NCI-H526 treated with DMSO at 0.1 percent for 48 hours (cell line): ENCODE measurements at places on chromosomes 7 and 10.

- no peak for DNase-seq
Observed at GRCh38 chr7:134870781-134871180, 91.3 kb downstream of the CALD1 start.

GRCh38 chr10:89051593-89051992 lies 61.0 kb downstream of the FAS start:
- DNase-seq: no peak

GRCh38 chr10:97494151-97494550 lies 4.1 kb downstream of the MMS19 start:
- no peak for DNase-seq

DNA sequence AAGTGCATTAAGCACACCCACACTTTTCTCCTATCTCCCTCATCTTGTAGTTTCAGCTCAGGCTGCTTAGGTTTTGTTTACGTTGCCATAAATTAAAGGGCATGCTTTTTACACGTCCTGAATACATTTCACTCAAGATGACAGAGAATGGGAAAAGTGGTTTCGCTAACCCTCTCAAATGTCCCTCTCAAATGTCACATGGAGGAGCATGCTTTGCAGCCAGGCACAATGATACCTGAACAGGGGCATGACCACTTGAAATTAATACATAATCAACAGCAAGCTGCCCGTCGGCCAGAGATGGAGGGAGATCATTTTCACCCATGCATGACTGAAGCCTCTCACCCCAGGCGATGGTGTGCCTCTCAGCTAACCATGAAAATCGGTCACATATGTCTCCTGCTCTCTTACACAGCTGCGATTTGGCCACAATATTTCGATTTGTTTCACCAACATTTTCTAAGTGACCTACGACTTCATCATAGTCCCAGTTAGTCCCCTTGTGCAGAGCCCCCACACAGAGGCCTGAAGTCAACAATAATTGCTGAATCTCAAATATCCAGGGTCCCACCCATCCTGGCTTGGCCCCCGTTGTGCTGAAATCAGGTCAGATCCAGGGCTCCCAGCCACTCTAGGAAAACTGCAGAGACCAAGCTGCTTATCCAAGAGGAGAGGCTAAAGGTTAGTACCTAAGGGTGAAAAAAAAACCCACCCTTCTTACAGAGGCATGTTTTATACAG lies 373.9 kb upstream of the NFE2L3 start:
- peak; percentile 73 for DNase-seq

- DNase-seq: no peak
Observed at GRCh38 chr10:80155696-80156215, 23.2 kb downstream of the PLAC9 start.

GRCh38 chr7:53811555-53812079 lies 730.6 kb upstream of the VSTM2A start:
- no peak for DNase-seq

DNA sequence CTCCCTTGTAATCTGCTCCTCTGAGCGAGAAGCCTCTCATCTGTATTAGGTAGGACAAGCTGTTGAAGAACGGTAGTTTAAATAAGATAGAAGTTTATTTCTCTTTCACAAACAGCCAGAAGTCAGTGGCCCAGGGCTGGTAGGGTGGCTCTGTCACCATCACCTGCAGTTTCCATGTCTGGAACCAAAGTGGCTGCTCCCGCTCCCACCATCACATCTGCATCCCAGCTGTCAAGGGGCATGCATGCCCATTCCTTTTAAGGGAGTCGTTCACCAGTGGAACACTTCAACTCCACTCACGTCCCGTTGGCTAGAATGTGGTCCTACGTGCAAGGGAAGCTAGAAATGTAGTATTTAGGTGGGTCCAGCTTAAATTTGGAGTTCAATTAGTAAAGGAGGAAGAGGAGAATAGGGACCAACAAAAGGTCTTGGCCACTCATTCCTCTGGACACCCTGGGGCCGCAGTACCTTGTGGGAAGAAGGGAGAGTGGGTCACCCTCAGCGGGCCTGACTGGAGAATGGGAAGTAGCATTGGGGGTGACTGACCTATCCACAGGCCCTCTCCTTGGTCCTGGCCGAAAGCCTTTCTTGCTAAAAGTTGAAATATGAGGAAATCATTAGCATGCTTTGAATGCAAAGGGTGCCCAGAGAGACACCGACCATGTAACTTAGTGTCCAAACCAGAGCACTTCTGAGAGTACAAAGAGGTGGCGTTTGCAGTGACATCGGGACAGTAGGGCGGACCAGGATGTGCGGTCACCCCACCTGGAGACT lies 48.0 kb downstream of the ELFN1 start:
- DNase-seq: no peak

GRCh38 chr7:115558161-115558560 lies 472.4 kb downstream of the TFEC start:
- DNase-seq: no peak

DNA sequence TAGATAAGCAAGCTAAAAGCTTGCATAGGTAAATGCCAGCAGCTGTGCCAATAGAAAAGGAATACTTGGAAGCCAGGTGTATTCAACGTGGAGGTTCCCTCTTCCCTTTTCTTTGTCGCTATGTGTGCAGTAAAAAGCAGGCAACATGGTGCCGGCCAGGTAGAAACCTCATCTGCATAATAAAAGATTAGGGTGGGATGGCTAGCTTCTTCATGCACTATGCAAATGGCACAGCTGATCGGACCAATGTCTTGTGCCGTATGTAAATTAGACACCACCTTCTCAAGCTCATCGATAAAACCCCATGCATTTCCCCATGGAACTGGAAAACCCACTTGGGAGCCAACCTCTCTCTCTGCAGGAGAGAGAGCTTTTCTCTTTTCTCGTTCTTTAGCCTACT lies 150.9 kb upstream of the FOXK1 start:
- peak; percentile 23 for DNase-seq

DNA sequence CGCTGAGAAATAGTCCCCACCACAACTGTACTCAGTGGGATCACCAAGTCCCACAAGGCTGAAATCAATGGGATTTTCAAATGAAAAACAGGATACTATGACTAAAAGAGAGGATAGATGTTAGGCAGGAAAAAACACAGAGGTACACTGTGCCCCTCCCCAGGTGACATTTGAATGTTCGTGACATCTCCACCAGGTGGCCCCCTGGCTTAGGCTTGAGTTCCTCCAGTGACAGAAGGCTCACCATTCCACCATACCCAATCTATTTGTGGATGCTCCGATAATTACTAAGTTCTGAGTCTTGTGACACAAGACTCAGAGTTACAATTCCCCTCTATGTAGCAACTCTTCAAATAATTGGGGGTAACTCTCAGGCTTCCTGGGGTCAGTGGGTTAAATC lies 77.5 kb upstream of the KCNMA1 start:
- no peak for DNase-seq

DNA sequence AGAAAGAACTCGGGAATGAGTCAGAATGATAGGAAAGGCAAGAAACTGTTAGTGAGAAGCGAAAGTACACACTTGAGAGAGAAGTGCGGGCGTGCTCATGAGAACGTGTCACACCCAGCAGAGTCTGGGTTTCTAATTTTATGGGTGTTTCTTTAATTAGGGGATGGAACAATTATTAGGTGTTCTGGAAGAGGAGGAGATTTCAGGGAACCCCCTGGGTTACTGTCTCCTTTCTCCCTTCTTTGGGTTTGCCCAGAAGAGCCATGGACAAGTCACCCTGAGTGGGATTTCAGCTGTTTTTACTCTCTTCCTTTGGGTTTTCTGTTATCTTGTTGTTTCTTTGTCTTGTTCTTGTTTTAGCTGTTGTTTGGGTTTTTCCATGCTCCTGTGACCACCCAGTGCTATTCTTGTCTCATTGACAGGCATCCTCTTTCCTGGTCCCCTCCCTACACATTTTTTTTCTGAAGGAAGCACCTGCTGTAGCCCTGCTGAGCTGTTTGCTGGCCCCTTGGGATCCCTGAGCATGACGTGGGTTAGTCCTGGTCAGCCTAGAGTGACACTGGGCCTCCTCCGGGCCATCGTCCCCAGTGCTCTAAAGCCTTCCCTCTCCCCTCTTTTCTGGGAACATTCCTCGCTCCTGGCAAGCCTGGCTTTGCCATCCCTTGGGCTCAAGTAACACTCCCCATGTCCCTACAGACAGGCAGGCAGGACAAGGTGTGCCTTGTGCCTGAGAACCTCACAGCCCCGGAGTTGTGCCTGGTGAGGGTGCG lies 3.5 kb downstream of the SH2D4B start:
- no peak for DNase-seq

DNA sequence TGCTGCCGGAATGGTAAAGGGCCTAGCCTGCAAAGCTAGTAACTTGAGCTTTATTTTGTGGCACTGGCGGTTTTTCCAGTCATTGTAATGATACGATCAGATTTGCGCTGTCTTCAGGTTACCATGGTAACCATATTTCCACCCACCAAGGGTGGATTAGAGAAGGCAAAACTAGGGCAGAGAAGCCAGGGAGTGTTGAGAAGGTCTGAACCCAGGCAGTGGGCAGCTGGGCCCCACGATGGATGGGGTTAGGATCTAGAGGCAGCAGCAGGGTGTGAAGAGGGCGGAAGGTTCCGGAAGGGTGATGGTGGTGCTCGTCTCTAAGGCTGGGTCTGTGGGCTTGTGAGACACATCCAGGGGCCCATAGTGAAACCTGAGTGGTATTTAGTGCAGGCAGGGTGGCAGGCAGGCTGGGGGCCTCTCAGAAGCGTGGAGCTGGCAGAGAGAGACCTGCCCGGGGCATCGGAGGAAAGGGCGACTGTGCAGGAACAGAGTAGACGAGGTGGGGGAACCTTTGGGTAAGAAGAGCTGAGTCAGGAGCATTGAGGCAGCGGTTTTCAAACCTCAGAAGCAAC lies 87.9 kb upstream of the GTF2I start:
- DNase-seq: no peak

DNA sequence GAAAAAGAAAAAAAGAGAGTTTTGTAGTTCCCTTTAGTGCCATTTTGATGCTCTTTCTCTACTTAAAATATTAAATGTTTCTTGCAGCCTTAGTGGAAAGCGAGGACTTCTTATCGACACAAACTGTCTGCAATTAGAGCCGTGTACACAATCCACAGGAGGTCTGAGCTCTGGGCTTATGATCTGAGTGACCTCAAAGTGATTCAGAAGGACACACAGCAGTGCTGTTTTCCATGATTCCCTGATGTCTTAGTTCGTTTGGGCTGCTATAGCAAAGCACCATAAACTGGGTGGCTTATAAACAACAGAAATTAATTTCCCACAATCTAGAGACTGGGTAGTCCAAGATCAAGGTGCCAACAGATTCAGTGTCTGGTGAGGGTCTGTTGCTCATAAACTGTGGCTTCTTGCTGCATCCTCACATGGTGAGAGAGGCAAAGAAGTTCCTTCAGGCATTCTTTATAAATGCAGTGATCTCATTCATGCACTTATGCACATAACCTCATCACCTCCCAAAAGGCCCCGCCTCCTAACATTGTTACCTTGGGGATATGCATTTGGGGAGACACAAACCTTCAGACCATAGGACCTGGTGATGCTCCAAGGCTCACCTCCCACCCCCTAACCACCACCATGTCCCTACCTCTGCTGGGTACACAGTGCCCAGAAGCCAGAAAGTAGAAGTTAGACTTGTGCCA lies 204.5 kb upstream of the GHITM start:
- DNase-seq: no peak

DNA sequence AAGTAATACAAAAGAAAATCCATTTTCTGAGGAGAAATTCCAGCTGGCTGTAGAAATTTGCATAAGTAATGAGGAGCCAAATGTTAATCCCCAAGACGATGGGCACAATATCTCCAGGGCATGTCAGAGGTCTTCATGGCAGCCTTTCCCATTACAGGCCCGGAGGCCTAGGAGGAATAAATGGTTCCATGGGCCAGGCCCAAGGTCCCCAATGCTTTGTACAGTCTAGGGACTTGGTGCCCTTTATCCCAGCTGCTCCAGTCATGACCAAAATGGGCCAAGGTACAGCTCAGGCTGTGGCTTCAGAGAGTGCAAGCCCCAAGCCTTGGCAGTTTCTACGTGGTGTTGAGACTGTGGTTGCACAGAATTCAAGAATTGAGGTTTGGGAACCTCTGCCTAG lies 182.5 kb downstream of the GPR158 start:
- no peak for DNase-seq

GRCh38 chr7:51187941-51188340 lies 128.7 kb downstream of the COBL start:
- DNase-seq: no peak

GRCh38 chr7:98210513-98211220 lies 572 bp upstream of the BHLHA15 start:
- DNase-seq: no peak

GRCh38 chr7:9023675-9024294 lies 590.4 kb downstream of the NXPH1 start:
- DNase-seq: no peak

- no peak for DNase-seq
Observed at GRCh38 chr10:3516234-3516922, 268.6 kb downstream of the KLF6 start.

DNA sequence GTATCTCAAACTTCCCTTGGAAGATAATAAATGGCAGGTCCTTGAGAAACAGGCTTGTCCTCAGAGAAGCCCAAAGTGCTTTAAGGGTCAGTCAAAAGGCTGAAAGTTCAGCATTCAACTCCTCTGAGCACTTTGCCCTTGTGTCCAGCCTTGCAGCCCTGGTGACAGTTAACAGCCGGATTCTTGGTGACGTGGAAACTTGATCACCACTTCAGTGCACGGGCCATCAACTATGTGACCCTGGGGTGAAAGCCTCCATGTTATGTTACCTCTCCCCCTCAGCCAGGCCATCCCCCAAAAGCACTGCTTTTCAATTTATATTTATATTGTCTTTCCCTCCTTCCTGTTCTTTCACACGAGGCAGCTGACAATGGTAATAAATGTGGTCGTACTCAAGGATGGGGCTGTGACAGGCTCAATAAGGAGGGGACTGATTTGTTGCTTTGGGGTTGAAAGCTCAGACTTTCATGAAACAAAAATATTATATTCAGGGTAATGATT lies 164.0 kb upstream of the NRP1 start:
- DNase-seq: no peak

DNA sequence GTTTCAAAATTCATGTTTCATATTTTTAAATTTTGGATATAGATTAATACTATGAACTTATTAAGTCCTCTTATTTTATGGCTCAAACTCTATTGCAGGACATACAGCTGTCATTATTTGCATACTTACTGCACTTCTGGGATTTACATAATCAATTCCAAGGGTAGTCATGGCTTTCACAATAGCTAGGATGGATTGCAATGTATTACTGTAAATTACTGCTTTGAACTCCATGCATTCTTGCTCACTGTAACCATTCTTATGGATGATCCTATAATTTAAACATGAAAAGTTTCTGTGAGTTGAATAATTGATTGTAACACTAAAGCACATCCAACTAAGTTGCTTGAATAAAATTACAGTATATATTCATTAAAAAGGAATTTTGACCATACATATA lies 23.5 kb downstream of the GNAT3 start:
- DNase-seq: peak; percentile 35

- no peak for DNase-seq
Observed at GRCh38 chr7:43768887-43769272, 10.4 kb downstream of the BLVRA start.

DNA sequence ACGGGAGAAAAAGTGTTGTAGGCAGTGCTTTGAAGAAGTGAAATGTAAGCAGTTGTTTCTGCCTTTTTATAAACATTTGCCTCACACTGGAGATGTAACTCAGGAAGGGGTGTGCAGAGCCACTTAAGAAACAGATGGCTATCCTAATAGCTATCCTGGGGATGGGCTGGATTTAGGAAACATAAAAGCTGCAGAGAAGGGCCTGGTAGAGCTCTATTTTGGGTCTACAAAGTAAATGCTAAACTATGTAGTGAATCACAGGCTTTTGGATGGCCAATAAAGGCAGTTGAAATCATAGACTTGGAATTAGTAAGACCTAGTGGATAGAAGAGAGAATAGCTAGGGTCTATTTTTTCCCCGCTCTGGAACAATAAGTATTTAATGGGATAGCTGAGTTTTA lies 79.9 kb upstream of the AGR3 start:
- DNase-seq: no peak

GRCh38 chr7:94049615-94050014 lies 45.5 kb upstream of the BET1 start:
- no peak for DNase-seq
